ENCODE measurements at places on chromosomes 4 and X. TPM values are rescaled to one million over a fixed set of nuclear protein-coding genes. Genes with fewer than 3 reads are reported as not detected.

DNA sequence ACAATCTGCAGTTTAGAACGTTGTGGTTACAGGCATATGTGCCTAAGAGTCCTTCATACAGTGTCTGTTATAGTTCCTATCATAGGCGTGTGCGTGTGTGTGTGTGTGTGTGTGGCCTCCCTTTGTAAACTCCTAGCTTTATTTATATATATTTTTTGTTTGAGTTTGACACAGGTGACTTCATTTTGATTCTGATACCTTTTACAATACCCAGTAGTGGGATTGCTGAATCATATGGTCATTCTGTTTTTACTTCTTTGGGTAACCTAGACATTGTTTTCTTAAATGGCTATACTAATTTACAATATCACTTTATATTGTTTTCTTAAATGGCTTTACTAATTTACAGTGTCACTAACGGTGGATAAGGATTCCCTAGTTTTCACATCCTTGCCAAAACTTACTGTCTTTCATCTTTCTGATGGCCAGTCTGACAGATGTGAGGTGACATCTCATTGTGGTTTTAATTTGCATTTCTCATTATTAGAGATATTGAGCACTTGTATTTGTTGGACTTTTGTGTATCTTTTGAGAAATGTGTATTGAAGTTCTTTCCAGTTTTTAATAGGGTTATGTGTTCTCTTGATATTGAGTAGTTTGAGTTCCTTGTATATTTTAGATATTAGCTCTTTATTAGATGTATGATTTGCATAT, 211.1 kb upstream of the NUDT6 start:
- DNase-seq = no peak

- DNase-seq = no peak
Observed at GRCh38 chr4:103029300-103029699, 9.8 kb upstream of the SLC9B1 start.

GRCh38 chr4:79652738-79653137, 244.7 kb upstream of the GK2 start:
- DNase-seq = no peak

GRCh38 chrX:69603566-69604194, 12.2 kb upstream of the EDA start:
- DNase-seq = no peak

- DNase-seq = no peak
Observed at GRCh38 chr4:151685303-151685702, 75.5 kb downstream of the GATB start.

ANOS1 gene
- 0.18 TPM for polyA plus RNA-seq

GAGE12F gene
- not detected for polyA plus RNA-seq

FDCSP gene
- not detected for polyA plus RNA-seq

SPIN2A gene
- not detected for polyA plus RNA-seq

FAM53A gene
- polyA plus RNA-seq = 0.82 TPM

HAND2 gene
- not detected for polyA plus RNA-seq

NR3C2 gene
- 0.09 TPM for polyA plus RNA-seq

ANXA10 gene
- not detected for polyA plus RNA-seq

Data from CD14-positive monocyte (primary cell).